Activated naive CD8-positive, alpha-beta T cell treated with anti-CD3 and anti-CD28 coated beads for 36 hours (primary cell): ENCODE measurements at places on chromosomes 1 and 21. TPM values are rescaled to one million over a fixed set of nuclear protein-coding genes. Genes with fewer than 3 reads are reported as not detected.

GBP5 gene
- 187 TPM for total RNA-seq

DNA sequence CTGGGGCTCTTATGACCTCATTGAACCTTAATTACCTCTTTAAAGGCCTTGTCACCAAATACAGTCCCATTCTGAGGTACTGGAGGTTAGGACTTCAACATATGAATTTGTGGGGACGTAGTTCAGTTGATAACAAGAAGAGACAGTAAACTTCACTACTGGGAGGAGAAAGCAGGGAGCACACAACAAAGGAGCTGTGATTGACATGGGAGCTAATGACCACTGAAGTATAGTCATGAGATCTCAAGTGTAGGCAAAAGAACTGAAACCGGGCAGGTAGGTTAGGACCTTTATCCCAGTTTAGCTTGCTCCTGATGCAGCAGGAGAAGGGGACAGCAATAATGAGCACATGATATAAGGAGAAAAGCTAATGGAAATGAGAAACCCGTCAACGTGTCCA is 11.8 kb upstream of the MAB21L3 start:
- DNase-seq: no peak

PLA2G2A gene
- not detected for total RNA-seq

- no peak for DNase-seq
Measured at GRCh38 chr1:66747501-66747900, 4.8 kb upstream of the DYNLT5 start.

GRCh38 chr1:18921516-18922251 is 19.3 kb upstream of the ALDH4A1 start:
- no peak for DNase-seq

GRCh38 chr21:15514073-15514946 is 215.5 kb upstream of the USP25 start:
- DNase-seq: peak; percentile 9

GRCh38 chr1:119874186-119874585 is 22.1 kb downstream of the ADAM30 start:
- no peak for DNase-seq

DNA sequence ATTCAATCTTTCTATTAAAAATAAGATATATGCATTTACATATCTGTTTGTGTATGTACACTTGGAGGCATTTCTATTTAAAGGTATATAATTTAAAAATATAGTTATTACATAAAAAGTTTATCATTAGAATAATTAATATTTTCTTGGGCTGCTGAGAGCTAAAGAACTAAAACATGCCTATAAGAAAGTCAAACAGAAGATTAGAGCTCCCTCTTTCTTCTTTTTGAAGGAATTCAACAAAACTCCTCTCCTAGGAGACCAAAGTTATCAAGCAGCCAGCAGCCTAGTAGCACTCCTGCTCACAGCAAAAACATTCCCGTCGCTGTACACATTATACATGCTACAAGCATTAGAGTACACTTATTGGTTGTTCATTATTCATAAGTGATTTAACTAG is 216.4 kb downstream of the VAV3 start:
- no peak for DNase-seq

BLACAT1 gene
- 0.19 TPM for total RNA-seq

FMO4 gene
- 1.9 TPM for total RNA-seq

DNA sequence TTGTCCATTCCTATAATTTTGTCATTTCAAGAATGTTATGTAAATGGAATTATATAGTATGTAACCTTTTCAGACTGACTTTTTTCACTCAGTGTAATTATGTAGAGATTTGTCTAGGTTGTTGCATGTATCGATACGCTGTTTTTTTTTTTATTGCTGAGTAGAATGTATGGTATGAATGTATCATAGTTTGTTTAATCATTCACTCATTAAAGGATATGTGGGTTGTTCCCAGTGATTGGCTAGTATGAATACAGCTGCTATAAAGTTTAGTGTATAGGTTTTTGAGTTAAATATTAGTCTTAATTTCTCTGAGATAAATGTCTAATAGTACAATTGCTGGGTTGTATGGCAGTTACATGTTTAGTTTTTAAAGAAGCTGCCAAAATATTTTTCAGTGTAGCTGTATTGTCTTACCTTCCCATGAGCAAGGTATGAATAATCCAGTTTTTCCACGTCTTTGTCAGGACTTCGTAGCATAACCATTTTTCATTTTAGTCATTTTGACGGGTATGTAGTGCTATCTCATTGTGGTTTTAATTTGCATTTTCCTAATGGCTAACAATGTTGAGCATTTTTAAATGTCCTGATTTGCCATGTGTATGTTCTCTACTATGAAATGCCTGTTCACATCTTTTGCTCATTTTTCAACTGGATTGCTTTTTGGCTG is 22.4 kb downstream of the CASQ2 start:
- DNase-seq: no peak

DNA sequence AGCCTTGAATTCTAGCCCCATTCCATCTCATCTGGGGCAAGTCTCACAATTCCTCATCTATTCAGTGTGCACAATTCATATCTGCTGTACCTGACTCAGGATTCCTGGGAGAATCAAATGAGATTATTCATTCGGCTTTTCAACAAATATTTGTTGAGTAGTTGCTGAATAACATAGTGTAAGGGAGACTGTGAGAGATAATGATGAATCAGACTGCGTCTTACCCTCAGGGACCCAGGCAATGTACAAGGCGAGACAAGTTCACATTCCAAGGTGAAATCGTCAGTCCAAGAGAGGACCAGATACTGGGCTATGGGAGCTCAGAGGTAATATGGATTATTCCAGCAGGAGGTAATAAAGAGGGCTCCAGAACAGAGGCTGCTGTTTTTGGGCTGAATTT is 67.8 kb upstream of the SMYD2 start:
- DNase-seq: no peak

- DNase-seq: no peak
Measured at GRCh38 chr21:25615880-25616279, 8.6 kb upstream of the MRPL39 start.

PDC gene
- not detected for total RNA-seq

DNA sequence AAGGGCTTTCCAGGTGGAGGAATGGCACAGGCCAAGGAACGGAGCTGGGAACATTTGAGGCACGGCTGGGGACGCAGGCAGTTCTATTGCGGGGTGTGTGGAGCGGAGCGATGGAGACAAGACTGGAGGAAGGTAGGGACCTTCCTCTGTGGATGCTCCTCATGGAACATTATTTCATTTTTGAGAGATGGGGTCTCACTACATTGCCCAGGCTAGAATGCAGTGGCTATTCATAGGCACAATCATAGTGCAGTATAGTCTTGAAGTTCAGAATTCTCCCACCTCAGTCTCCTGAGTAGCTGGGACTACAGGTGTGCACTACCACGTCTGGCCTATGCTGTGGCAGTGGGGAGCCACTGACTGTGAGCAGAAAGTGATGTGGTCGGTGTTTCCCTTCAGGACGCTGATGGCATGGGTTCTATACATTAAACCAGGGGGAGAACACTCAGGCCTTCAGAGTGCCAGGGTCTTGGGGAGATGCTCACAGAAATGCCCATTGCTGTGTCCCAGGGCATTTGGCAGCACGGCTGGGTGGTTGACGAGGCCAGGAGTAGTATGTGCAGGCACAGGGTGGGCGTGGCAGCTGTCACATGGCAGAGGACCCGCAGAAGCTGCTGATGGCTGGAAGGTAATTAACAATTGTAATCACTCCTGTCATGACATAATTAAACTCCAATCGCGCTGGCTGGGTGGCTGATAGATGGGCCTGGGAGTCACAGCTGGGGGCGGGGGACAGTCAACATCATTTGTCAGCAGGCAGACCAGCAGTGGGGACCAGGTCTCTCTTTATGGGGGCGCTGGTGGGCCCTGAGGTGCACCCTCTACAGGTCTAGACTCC is 40.8 kb upstream of the ACOT11 start:
- no peak for DNase-seq

DNA sequence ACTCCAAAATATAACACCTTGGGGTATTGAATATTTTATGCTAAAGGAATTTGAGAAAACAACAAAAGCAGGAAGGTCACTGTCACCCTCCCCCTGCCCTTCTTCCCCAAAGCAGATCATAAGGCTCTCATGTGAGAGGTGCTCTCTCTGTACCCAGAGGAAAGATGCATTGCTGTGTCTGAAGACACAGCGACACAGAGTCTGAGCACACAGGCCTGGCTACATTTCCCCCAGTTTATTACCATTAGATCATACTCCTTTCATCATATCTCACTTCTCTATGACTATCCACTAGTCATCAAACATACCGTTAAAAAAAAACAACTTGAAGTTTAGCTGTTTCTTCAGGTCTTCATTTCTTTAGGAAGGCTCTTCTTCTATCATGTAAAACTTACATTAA is 127.1 kb downstream of the PPIAL4G start:
- DNase-seq: no peak

DNA sequence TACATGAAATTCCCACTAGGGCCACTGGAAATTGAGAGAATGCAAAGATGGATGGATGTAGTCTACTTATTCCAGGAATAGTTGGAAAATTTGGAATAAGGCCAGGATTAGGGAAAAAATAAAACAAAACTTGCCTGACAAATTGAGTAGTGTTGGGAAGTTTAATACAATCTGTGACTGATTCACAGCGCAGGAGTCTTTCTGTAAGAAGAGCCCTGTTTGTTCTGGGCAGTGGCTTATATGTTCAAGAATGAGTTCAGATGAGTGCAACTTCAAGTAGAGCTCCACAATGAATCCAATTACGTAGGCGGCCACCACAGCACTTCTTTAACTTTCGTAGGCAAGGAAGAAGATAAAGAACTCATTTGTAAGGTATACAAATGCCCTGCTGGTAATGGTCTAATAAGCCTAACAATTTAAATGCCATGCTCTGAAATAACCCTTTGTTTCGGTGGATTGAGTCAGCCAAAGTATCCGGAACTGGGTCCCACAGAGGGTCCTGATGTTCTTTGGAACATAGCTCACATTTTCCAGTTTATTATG is 47.1 kb upstream of the KCNE1 start:
- no peak for DNase-seq

- DNase-seq: no peak
Measured at GRCh38 chr1:162682013-162682419, 49.8 kb downstream of the DDR2 start.
